Right atrium auricular region (tissue), 2 donors: ENCODE measurements at places on chromosomes 1 and 21.

DNA sequence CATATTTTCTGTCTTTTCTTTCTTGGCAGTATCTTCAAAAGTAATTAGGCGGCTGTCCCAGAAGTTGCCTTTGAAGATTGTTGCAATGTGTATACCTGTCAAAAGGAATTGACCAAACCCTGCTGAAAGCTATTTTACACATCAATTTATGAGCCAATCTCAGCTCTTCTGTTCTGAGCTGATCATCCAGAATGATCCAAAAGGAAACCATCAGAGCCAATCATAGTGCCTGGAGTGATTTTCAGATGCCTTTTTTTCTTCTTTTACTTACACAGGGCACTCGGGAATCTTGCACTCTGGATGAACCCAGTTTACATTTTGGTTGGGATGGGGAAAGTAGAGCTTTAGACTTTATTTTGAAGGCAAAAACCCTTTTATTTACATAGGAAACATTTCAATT is 21.8 kb upstream of the APOBEC4 start:
- DNase-seq, result no peak

DNA sequence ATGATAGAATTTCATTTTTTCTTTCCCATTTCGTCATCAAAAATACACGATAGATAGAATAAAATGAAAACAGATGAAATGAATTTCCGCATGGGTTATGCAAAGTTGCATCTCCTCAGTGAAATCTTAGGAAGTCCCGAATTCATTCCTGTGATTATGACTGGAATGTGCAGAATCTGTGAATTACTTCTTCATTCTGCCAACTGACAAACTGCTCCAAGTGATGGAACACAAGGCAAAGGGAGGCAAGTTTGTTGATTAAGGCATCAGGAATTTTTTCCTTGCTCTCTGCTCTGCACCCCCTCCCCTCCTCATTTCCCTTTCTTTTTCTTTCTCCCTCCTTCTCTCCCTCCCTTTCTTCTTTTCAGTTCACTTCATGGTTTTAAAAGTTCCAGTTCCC is 37.0 kb upstream of the ADGRL4 start:
- DNase-seq, result no peak

GRCh38 chr1:91020967-91021685 is 709 bp downstream of the ZNF644 start:
- peak; percentile 72 for DNase-seq

DNA sequence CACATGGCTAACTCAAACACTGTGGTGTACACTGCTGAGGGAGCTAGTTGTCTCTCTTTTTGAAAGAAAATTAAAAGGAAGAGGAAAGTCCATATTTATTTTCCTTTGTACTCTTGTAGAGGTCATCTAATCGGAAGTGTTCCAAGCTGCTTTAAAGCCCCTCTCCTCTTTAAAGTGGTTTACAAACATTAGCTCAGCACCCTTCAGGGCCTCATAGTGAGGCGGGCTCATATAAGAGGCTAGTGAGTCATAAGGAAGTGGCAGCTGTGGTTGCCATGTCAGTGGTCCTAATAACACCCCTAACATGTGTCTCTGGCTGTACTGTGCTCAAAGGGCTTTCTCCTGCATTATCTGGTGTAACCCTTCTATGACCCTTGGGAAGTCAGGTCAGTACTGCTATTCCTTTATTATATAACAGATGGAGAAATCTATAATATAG is 104.4 kb upstream of the SERBP1 start:
- no peak for DNase-seq

DNA sequence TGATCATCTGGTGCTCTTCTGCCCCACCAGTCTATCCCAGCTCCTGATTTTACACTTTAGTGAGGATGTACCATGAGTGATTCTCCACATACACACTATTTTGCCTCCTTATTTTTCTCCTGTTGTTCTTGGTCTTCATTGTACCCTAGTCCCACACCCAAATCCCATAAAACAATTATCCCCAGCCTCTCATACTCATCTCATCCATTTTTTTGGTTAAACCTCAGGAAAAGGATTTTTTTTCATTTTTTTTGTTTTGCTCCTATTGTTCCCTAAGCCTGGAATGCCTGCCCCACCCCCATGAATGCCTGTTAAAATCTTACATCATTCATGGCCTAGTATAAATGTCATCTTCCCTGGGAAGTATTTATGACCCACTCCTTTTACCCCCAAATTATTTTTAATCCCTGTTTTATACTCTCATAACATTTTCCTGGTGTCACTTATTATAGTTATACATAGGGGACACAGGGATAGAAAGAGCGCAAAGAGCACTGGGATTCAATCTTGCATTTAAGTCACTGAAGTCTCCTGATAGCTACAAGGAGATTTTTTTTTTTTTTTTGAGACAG is 4.9 kb upstream of the LINGO4 start:
- DNase-seq, result no peak

DNA sequence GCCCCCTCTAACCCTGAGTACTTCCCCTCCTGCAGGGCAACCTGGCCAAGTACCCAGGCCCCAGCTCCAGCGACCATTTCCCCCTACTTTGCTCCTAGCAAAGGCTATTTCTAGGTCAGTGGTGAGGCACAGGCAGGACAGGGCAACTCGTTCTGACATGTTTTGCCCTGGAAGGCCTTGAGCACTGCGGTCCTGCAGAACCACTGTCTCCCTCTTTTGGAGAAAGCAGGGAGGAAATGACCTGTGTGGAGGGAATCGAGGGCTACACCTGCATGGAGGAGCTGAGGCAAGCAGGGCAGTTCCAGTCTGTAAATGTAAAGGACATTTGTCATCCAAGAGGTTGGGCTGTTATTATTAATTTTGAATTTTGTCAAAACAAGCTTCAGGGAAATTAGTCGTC is 99.1 kb downstream of the PPIAL4G start:
- no peak for DNase-seq

DNA sequence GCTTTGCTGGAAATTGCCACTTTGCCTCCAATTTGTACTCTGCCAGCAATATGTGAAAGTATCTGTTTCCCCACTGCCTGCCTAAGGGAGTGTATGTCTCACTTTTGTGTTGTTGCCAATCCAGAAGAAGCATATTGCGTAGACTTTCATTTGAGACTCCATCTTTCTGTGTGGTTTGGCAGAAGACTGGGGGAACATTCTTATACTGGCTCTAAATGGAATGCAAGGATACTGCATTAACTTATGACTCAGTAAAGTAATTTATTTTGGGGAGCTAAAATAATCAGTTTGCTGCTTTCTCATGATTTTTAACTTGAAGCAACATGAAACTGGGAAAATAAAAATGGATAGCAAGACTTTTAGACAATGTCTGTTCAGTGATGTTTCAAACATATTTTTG is 107.7 kb upstream of the TMPRSS2 start:
- no peak for DNase-seq

DNA sequence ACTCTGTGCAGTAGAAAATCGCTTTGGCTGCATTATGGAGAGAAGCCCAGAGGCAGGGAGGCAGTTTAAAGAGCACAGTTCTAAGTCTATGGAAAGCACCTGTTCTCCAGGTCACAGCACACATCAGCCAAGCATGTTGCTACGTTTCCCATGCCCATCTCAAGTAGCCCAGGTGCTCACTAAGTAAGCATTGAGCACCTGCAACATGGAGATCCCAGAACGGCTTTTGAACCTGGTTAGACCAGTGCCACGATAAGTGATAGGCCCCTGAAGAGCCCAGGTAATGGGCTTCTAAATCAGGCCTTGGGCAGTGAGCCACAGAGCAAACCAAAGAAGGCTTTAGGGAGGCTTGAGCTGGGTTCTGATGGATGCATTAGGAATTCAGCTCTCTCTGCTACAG is 186.2 kb downstream of the C1orf94 start:
- DNase-seq, result no peak

DNA sequence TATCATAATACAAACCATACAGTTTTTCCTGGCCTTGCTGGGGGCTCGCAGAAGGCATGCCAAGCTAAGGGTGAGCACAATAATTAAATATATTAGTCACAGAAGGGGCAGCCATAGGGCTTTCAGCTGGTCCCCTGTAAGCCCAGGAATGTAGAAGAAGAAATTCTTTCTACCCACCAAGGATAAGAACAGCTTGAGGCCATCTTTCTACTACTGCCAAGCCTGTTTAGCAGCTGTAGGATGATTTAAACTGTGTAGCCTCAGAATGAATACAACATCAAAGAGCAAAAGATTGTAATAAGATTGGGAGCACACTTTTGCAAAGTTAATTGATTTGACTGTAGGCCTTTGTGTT is 171.5 kb downstream of the LRRC7 start:
- no peak for DNase-seq

DNA sequence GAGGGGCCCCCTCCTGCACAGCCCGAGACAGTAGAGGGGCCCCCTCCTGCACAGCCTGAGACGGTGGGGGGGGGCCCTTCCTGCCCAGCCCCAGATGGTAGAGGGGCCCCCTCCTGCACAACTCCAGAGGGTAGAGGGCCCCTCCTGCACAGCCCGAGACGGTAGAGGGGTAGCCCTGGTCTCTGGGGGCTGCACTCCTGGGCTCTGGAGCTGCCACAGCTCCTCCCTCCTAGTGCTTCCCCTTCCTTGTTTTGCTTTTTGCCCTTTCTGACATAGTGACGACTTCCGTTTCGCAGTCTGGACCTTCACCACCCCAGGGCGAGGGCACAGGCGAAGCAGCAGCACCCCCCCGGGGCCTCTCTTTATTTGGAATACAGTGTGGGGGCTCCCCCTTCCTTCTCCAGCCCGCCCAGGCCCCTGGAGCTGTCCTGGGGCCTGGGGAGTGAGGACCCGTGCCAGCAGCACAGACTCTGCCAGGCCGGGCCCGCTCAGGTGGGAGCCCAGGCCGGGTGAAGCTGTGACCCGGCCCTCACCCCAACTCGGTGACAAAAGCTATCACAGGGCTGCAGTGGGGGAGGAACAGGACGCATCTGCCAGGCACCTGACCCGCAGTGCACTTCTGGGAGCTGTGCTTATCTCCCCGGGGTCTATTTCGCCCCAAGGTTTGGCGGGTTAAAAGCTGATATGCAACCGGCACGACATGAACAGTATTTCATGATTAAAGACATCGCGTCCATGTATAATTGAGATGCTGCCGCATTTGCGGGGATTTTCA is 1.1 kb upstream of the PRXL2B start:
- peak; percentile 80 for DNase-seq

DNA sequence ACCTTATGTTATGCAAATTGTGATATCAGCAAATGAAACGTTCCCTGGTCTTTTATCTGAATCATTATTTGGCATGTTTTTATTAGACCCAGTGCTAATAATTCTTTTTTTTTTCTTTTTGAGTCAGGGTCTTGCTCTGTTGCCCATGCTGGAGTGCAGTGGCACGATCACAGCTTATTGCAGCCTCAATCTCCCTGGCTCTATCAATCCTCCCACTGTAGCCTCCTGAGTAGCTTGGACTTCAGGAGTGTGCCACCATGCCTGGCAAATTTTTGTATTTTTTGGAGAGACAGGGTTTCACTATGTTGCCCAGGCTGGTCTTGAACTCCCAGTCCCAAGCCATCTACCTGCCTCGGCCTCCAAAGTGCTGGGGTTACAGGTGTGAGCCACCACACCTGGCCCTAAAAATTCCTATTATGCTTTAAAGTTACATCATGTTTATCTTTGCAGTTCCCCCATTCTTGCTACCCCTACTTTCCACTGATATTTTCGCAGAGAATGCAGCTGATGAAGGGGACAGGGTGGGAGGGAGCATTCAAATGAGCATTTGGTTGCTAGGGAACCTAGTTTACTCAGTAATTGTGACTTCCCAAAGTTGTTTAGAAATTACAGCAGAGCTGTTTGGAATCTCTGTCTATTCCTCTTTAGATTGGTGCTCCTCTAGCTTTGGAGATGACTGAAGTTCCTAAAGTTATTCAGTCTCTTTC is 18.4 kb downstream of the C1orf21 start:
- DNase-seq, result no peak

DNA sequence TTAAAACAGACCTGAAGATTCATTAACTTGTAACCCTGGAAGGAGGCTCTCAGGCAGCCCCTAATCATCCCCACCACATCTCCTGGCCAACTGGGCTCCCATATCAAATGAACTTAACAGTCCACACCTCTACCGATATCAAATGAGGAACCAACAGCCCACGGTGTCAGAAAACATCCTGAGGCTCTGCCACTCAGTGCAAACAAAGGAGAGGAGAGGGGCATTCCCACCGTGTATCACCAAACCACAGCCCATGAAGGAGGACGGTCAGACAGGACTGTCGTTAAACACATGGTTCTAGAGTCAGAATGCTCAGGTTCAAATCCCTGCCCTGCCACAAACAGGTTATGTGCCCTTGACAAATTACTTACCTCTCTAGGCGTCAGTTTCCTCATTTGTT is 52.5 kb downstream of the ERI3 start:
- no peak for DNase-seq

DNA sequence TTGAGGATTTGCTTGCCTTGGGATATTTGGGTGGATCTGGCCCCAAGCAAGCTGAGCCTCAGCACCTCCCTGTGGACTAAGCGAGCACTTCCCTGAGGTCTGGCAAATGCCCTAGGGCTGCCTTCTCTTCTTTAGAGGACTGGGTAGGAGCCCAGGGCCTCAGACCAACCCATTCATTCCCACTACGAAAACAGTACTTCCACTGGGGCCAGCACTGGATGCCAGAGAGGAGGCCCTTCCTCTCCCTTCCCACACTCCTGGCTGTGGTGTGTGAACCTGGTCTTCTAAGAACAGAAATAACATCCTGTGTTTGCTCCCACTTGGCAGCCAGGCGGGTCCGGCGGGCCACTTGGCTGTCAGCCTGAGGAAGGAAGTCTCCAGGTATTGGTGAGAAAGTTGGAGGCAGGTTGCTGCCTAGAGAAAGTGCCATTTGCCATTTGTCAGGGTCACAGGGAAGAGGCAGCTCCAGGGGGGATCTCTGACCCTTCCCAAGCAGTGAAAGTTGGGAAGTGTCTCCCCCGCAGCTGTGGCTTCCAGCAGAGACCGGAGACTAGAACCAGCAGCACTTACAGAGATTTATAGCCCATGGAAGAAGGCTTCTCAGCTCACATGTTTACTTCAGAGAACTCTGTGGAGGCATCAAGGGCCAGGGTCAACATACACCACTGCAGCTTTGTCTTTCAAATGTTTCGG is 323.5 kb downstream of the SIPA1L2 start:
- DNase-seq, result no peak

- DNase-seq, result no peak
These were observed 19.6 kb downstream of the ARHGEF16 start for GRCh38 chr1:3474016-3474415.

GRCh38 chr21:41865002-41865777 is 14.0 kb downstream of the PRDM15 start:
- DNase-seq, result no peak

- no peak for DNase-seq
These were observed 118.9 kb downstream of the HHAT start for GRCh38 chr1:210447456-210448057.

DNA sequence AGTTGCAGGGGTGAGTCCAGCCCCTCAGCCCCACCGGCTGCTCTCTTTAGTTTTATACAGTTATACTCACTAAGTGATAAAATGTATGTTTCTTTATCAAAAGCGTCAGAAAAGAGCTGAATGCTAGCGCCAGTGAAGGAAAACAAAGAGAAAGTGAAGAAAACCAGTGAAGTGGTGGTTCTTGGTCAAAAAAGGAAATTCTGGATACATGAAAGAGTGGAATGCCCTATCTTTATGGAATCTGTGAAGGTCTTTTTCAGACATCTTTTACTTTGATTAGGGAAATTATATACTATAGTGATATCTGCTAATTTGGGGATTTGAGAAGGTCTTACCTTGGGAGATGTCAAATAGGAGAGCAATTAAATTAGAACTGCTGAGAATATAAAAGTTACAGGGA is 41.3 kb downstream of the GPR3 start:
- no peak for DNase-seq

GRCh38 chr1:217885181-217885580 is 254.0 kb downstream of the SPATA17 start:
- no peak for DNase-seq

GRCh38 chr1:68301471-68302001 is 69.2 kb upstream of the WLS start:
- no peak for DNase-seq

GRCh38 chr1:14520514-14521163 is 77.8 kb upstream of the KAZN start:
- DNase-seq, result no peak
